Activated CD8-positive, alpha-beta T cell treated with anti-CD3 and anti-CD28 coated beads, Interleukin-2, amount 10 ng/mL, durations not matched to agents 7 days and 5 days (primary cell): ENCODE measurements at places on chromosomes 1 and 21.

GRCh38 chr1:247043406-247043805 lies 35.2 kb downstream of the ZNF670 start:
- H3K36me3 ChIP-seq, result peaks cover 16% of the 10 kb centered on the region
- H3K4me1 ChIP-seq, result no peaks in the 10 kb centered on the region
- H3K27me3 ChIP-seq, result no peaks in the 10 kb centered on the region

- no peak overlapping the region for H3K4me3 ChIP-seq
- DNase-seq, result no peak
- no peaks in the 10 kb centered on the region for H3K36me3 ChIP-seq
- H3K27ac ChIP-seq, result no peak overlapping the region
- H3K4me1 ChIP-seq, result peaks cover 12% of the 10 kb centered on the region
These were observed 68.0 kb downstream of the SYT2 start for GRCh38 chr1:202642212-202642611.

DNA sequence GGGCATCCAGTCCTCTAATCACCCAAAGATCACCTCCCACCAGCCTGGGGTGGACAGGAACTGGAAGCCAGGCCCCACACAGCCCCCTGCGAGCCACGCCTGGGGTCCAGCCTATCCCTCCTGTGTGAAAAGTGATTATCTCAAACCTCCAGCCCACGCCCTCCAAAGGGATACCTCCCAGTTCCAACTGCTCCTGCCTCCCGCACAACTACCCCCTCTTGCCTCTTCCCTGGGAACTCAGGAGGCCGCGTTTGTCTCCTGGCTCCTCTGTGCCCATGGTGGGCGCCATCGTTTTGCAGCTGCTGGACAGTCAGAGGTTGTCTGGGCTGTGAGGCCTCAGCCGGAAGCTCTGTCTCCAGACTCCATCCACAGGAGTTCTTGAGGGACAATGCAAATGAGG lies 305.9 kb downstream of the AJAP1 start:
- no peak for DNase-seq
- no peaks in the 10 kb centered on the region for H3K36me3 ChIP-seq
- no peaks in the 10 kb centered on the region for H3K4me1 ChIP-seq
- no peak overlapping the region for H3K4me3 ChIP-seq
- no peak overlapping the region for H3K27ac ChIP-seq
- no peaks in the 10 kb centered on the region for H3K27me3 ChIP-seq

DNA sequence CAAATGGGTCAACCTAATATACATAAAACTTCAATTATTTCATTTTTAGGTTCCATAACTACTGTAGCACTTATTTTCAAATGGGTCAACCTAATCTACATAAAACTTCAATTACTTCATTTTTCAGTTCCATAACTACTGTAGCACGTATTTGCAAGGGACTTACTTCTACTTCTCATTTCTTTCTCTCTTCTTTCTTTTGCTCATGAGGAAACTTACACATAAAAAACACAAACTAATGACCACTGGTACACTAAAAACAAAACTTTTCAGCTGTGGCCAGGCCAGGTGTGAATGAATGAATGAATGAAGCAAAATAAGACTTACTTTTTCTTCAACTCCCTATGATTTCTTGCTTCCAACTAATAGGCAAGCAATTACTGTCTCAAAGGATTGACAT lies 11.7 kb downstream of the SYDE2 start:
- H3K27ac ChIP-seq, result no peak overlapping the region
- DNase-seq, result no peak
- H3K4me3 ChIP-seq, result no peak overlapping the region
- peaks cover 2% of the 10 kb centered on the region for H3K4me1 ChIP-seq
- H3K36me3 ChIP-seq, result peaks cover 16% of the 10 kb centered on the region

- no peak overlapping the region for H3K27ac ChIP-seq
- H3K36me3 ChIP-seq, result no peaks in the 10 kb centered on the region
- no peaks in the 10 kb centered on the region for H3K4me1 ChIP-seq
These were observed 812 bp downstream of the NBPF1 start for GRCh38 chr1:16612332-16613172.

- no peak overlapping the region for H3K4me3 ChIP-seq
- no peak for DNase-seq
- H3K27me3 ChIP-seq, result no peaks in the 10 kb centered on the region
- H3K36me3 ChIP-seq, result peaks cover 13% of the 10 kb centered on the region
- peaks cover 28% of the 10 kb centered on the region for H3K4me1 ChIP-seq
- no peak overlapping the region for H3K27ac ChIP-seq
These were observed 1.2 kb downstream of the LENEP start for GRCh38 chr1:154994591-154994990.

- no peaks in the 10 kb centered on the region for H3K36me3 ChIP-seq
- H3K4me3 ChIP-seq, result no peak overlapping the region
- no peaks in the 10 kb centered on the region for H3K27me3 ChIP-seq
These were observed 60.4 kb downstream of the DESI2 start for GRCh38 chr1:244713332-244713731.

- H3K4me3 ChIP-seq, result no peak overlapping the region
- H3K27me3 ChIP-seq, result no peaks in the 10 kb centered on the region
- DNase-seq, result no peak
- no peaks in the 10 kb centered on the region for H3K4me1 ChIP-seq
- no peak overlapping the region for H3K27ac ChIP-seq
These were observed 488.2 kb upstream of the PTBP2 start for GRCh38 chr1:96233422-96233821.

DNA sequence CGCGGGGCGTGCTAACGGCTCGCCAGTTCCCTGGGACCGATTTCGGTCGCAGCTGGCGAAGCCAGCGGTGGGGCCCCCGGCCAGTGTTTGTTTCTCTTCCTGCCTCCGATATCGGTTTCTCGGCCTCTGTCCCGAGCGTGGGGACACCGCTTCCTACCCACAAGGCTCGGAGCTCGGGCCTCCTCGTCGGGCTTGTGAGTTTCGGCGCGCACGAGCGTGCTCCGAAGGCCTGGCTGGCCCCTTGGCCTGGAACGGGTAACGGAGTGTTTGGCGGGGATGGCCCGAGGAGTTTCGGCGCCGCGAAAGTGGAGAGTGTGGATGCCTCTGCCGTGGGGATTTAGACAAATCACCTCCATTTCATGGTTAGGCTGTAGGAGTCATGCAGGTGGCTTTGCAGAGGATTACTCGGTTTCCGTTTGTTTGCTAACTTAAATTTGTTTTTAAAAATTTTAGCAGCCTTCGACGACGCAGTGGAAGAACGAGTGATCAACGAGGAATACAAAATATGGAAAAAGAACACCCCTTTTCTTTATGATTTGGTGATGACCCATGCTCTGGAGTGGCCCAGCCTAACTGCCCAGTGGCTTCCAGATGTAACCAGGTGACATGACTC lies 559 bp downstream of the RBBP4 start:
- peak overlapping the region; percentile 98 for H3K4me3 ChIP-seq
- DNase-seq, result no peak
- H3K27ac ChIP-seq, result peak overlapping the region; percentile 99
- no peaks in the 10 kb centered on the region for H3K27me3 ChIP-seq

- DNase-seq, result no peak
- no peaks in the 10 kb centered on the region for H3K4me1 ChIP-seq
- H3K36me3 ChIP-seq, result no peaks in the 10 kb centered on the region
- H3K27me3 ChIP-seq, result peaks cover 16% of the 10 kb centered on the region
These were observed 146.5 kb downstream of the PDE4B start for GRCh38 chr1:65939191-65939590.

DNA sequence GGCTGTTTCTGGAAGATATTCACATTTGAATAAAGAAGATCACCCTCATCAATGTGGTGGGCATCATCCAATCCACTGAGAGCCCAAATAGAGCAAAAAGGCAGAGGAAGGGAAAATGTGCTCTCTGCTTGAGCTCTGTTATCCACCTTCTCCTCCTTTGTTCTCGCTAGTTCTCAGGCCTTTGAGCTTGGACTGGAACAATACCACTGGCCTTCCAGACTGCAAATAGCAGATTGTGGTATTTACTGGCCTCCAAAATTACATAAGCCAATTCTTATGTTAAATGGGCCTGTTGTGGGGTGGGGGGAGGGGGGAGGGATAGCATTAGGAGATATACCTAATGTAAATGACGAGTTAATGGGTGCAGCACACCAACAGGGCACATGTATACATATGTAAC lies 219.3 kb downstream of the C1orf94 start:
- no peak overlapping the region for H3K4me3 ChIP-seq
- no peaks in the 10 kb centered on the region for H3K27me3 ChIP-seq
- no peak for DNase-seq

GRCh38 chr1:220966473-220966872 lies 87.2 kb downstream of the HLX start:
- no peaks in the 10 kb centered on the region for H3K4me1 ChIP-seq
- no peak overlapping the region for H3K4me3 ChIP-seq
- H3K27me3 ChIP-seq, result no peaks in the 10 kb centered on the region
- H3K36me3 ChIP-seq, result no peaks in the 10 kb centered on the region
- no peak overlapping the region for H3K27ac ChIP-seq

DNA sequence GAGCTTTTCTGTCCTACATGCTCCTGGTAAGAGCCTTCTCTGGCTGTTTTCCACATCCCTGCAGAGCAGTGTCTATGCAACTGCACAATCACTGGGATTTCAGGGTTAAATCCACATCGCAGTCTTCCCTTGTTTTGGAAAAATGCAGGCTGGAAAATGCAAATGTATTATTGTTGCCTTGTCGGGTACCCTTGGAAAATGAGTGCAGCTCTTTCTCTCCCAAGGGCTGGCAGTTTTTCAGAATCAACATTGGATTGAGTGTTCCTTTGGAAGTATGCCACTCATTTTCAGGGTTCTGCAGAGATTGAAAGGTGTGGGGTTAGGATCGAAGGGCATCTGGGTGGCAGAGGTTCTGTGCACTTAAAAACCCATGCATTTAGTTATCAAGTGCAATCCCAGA lies 3.2 kb downstream of the NOS1AP start:
- no peak overlapping the region for H3K27ac ChIP-seq
- no peak overlapping the region for H3K4me3 ChIP-seq
- peaks cover 13% of the 10 kb centered on the region for H3K4me1 ChIP-seq
- peaks cover 60% of the 10 kb centered on the region for H3K27me3 ChIP-seq

DNA sequence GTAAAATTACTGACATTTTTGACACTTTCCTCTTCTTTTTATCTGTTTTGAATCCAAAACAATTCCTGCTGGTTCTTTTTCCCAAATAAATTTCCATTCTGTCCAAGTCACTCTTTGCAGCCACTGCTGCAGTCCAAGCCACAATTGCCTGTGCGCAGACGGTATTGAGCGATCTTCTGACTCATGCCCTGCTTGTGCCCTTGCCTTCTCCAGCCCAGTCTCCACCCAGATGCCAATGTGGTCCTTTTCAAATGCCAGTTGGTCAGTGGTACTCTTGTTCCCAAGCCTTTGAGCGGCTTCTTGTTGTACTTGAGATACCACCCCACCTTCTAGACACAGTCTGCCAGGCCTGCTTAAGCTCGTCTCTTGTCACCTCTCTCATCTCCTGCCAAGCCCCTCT lies 78.9 kb downstream of the CAMTA1 start:
- no peaks in the 10 kb centered on the region for H3K36me3 ChIP-seq
- H3K4me1 ChIP-seq, result peaks cover 11% of the 10 kb centered on the region
- no peak overlapping the region for H3K4me3 ChIP-seq
- no peak for DNase-seq
- no peak overlapping the region for H3K27ac ChIP-seq

GRCh38 chr21:38848187-38848609 lies 42.5 kb downstream of the ETS2 start:
- no peak for DNase-seq
- H3K36me3 ChIP-seq, result no peaks in the 10 kb centered on the region
- no peaks in the 10 kb centered on the region for H3K27me3 ChIP-seq
- H3K4me1 ChIP-seq, result no peaks in the 10 kb centered on the region

DNA sequence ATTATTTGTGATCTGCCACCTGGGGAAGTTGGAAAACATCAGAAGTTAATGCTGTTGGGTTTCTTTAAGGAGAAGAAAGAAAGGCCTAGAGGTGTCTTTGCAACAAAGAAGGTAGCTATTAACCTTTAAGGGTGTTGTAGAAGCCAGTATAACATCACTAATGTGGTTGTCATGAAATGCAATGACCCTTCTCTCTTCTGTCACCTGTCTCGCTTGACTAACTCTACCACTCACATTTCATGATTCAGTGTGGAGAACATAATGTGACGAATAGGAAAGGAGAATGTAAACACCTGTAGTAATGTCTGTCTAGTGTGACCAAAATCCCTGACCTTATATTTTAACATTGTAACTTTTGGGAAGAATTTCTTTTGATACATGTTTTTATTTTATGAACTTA lies 211.7 kb upstream of the UBE2U start:
- DNase-seq, result no peak
- no peak overlapping the region for H3K4me3 ChIP-seq
- no peaks in the 10 kb centered on the region for H3K36me3 ChIP-seq
- peaks cover 2% of the 10 kb centered on the region for H3K27me3 ChIP-seq
- H3K4me1 ChIP-seq, result no peaks in the 10 kb centered on the region

GRCh38 chr21:31157756-31158155 lies 119.5 kb upstream of the KRTAP19-8 start:
- no peak overlapping the region for H3K27ac ChIP-seq
- H3K4me3 ChIP-seq, result no peak overlapping the region
- DNase-seq, result no peak

GRCh38 chr1:186536273-186536890 lies 75.5 kb upstream of the PDC start:
- H3K27ac ChIP-seq, result no peak overlapping the region
- DNase-seq, result no peak
- H3K4me3 ChIP-seq, result no peak overlapping the region
- H3K36me3 ChIP-seq, result no peaks in the 10 kb centered on the region
- H3K27me3 ChIP-seq, result no peaks in the 10 kb centered on the region

DNA sequence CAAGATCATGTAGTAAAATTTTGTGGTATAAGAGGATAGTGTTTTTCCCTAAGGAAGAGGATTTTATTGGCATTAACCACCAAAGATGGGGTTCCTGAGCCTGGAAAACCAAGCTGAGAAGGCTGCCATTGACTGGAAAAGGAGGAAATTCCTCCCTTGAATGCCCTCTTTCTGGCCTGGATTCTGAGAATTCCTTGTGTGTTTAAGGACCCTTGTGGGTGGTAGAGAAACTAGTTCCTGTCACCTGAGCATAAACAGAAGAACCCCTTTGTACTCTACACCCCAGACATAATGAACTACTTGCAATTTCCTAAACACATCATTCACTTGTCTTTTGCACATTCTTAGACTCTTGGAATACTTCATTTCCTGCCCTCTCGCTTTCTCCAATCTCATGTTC lies 33.1 kb upstream of the CEP350 start:
- H3K4me1 ChIP-seq, result peaks cover 14% of the 10 kb centered on the region
- DNase-seq, result no peak
- H3K36me3 ChIP-seq, result peaks cover 38% of the 10 kb centered on the region
- no peak overlapping the region for H3K4me3 ChIP-seq
- no peaks in the 10 kb centered on the region for H3K27me3 ChIP-seq

DNA sequence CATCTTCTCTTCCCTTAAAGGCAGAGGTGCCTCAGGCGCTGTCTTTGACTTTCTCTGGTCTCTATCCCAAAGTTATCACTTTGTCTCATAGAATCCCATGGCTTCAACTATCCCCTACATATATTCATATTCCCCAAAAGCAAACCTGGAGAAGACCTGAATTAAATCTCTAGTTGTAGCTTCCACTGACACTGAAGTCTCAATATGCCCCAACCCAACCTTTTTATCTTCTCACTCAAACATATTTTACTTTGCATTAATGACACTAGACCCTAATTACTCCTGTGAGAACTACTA lies 354.5 kb upstream of the DUSP10 start:
- DNase-seq, result no peak
- no peak overlapping the region for H3K4me3 ChIP-seq
- no peaks in the 10 kb centered on the region for H3K4me1 ChIP-seq
- no peak overlapping the region for H3K27ac ChIP-seq
- H3K36me3 ChIP-seq, result no peaks in the 10 kb centered on the region
- no peaks in the 10 kb centered on the region for H3K27me3 ChIP-seq
